ENCODE measurements at places on chromosomes 7 and 10.

GRCh38 chr7:90994121-90994520 lies 270.1 kb upstream of the FZD1 start:
- no peak for DNase-seq

DNA sequence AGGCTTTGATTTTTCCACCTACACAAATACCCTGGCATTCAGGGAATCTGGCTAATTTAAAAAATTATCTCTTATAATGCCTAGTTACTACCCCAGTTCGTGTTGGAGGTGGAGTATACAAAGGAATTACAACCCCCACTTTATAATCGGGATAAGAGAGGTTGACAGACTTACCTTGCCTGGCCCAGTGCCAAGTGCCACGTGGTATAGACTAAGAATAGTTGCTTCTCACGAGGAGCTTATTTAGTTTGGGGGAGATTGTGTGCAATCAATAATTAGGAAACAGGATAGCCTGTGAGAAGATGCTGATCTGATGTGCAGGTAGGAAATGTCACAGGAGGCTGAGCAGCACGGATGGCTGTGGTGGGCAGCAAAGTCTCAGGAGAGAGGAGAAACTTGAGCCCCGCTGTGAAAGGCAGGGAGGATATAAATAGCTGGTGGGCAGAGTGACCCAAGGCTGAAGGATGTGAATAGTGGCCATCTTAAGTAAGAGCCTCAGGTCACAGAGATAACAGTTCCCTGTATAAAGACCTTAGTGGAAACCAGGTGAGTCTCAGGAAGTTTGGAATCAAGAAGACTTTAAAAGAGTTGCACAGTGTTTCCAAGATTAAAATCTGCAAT lies 11.3 kb upstream of the ATXN7L1 start:
- DNase-seq: no peak

DNA sequence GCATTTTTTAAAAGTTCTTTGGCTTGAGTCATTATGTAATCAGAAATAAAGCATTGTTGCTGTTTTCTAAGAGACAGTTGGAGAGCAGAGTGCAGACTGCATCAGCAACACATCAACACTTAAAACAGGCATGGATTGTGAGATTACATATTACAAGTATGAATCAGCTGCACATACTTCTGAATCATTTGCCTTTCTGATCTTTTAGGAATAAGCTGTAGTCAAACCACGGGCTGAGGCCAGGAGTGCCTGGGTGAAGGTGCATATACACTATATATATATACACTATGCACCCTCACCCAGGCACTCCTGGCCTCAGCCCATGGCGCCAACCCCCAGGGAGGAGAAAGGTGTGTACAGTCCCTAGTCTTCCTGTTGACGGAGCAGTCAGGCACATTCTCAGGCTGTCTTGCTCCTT lies 52.4 kb upstream of the DLX6 start:
- DNase-seq: no peak

DNA sequence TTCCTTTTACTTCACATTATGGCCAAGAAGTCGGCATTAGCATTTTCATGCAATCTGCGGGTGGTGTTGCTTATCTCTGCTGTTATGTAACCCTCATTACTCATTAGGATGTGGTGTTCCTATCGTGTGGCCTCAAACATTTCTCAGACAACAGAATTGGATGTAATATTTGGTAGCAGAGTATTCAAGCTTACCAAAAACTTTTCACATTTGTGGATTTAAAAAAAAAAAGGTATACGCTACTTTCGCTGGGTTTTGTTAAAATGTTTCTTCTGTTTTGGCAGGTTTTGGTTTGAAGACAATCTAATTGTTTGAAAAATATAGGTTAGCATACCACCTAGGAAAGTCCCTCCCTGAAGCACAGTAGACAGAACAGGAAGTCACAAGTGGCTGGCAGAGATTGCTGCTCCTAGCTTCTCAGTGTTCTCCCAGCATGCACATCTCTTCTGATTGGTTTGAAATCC lies 128.8 kb downstream of the GATA3 start:
- no peak for DNase-seq

GRCh38 chr7:41437257-41438196 lies 265.4 kb downstream of the INHBA start:
- no peak for DNase-seq

GRCh38 chr10:69772933-69773704 lies 28.6 kb upstream of the COL13A1 start:
- DNase-seq: no peak

DNA sequence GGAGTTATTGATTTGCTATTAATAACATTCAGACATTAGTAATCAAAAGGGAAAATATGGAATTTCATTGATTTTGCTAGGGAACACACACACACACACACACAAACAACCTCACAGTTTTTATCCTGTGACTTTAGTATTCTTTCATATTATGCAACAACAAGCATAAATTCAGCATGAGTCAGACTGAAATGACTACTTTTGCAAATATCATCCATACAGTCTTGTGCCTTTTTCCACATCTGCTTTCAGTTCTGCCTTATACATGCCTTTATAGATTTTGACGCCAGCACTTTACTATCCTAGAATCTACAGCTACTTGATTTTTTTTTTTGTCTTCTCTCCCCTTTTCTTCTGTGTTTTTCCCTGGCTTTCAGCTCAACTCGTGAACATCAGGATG lies 975.8 kb upstream of the LRRTM3 start:
- DNase-seq: no peak

DNA sequence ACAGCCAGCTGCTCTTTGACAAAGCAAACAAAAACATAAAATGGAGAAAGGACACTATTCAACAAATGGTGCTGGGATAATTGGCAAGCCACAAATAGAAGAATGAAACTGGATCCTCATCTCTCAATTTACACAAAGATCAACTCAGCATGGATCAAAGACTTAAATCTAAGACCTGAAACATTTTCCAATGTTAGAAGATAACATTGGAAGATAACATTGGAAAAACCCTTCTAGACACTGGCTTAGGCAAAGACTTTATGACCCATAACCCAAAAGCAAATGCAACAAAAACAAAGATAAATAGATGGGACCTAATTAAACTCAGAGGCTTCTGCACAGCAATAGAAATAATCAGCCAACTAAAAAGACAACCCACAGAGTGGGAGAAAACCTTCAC lies 425.7 kb upstream of the SEMA3D start:
- no peak for DNase-seq

DNA sequence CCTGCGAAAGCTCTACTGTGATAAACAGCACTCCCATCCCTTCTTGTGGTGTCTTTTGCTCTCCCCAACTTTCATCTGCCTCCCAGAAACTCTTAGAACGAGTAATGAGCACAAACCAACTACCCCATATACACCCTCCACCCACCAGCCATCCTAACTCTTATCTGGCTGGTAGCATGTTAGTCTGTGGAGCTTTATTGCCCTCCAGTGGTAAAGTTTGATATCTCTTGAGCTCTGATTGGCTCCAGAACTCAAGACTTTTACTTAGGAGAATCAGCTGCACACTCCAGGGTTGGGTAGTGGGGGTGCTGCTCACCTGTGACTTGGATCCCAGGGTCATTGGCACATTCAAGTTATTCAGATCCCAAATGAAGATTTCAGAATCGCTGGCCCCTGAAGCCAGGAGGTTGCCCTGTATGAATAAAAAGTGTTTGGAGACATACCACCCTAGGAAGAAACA lies 10.9 kb downstream of the SEC31B start:
- DNase-seq: no peak

DNA sequence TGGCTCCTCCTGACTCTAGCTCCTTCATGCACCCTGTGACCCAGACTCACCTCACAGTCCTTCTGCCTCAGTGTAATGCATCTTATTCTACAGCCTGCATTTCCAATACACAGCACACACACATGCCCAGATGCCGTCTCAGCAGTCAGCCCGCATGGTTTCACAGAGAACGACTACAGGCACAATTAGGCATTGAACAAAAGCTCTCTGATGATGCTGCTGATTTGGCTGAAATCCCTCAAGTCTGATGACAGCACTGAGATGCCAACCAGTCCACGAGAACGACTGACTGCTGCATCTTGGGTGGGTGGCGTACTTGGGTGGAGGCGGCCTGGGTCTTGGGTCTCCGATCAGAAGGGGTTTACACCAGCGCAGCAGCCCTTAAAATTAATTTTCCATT lies 200.4 kb downstream of the TAX1BP1 start:
- DNase-seq: no peak

GRCh38 chr7:33601101-33601500 lies 304.2 kb upstream of the BMPER start:
- no peak for DNase-seq

DNA sequence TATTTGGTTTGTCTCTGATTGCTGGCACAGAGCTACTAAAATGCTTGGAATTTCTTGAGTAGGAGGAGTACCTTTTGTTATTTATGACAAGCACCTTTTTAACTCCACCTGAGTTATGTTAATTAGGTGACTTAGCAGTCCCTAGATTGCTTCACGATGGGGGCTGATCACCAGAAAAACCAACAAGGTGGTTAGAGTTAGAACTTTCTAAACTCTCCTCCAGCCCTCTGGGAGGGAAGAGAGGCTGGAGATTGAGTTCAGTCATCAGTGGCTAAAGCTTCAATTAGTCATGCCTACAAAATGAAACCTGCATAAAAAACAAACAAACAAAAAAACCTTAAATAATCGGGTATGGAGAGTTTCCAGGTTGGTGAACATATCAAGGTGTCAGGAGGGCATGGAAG lies 23.6 kb upstream of the ING3 start:
- no peak for DNase-seq

DNA sequence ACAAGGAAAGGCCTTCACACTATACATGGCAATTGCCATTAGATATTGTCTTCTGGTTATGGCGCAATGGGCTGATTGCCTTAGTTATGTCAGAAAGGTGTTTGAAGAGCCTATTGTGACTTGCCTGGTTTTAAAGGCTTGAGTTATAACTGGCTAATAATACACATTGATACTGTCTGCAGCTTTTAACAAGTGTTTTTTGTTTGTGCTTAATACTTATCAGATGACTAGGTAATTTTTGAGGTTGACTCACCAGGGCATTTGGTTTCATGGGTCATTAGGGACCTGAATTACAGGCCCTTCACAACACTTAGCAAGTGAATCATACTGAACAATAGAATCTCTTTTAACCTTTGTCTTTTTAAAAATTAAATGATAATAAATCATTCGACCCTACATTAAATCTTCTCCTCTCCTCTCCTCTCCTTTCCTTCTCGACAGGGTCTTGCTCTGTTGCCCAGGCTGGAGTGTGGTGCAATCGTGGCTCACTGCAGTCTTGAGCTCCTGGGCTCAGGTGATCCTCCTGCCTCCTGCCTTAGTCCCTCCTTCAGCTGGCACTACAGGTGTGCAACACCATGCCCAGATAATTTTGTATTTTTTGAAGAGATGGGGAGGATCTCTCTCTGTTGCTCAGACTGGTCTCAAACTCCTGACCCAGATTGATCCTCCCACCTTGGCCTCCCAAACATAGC lies 196.3 kb downstream of the JCAD start:
- no peak for DNase-seq

DNA sequence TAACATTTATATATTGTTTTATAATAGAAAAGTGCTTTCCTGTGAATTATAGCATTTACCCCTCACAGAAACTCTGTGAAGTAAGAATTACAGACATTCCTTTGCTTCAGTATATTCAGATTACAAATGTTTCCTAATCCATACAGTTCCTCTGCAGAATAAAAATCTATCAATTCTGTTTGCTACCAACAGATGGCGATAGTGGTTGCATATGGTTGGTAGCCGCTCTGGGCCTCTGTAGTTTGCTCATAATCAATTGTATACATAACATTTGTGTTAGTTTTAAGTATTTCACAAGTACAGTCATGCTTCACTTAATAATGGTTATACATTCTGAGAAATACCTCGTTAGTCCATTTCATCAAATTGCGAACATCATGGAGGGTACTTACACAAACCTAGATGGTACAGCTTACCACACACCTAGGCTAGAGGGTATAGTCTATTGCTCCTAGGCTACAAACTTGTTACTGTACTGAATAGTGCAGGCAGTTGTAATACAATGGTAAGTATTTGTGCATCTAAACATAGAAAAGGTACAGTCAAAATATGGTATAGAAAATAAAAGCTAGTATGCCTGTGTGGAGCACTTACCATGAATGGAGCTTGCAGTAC lies 94.4 kb upstream of the STEAP4 start:
- no peak for DNase-seq

DNA sequence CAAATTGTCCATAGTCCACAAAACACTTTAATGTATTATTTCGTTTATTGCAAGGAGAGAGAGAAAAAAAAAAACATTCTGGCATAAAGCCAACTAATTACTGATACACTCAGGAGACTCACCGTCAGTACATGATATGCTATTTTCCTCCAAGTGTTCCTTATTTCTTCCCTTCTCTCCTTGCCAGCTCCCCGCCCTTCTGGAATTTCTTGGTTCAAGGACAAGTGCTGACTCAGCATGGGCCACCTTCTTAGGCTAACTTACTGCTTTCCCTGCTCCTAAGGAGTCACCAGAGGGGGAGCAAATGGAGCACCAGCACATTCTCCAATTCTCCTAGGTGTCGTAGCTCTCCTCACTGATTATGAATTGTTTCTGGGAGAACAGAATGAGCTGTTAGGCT lies 133.8 kb upstream of the HDAC9 start:
- DNase-seq: no peak

- no peak for DNase-seq
Observed at GRCh38 chr7:116834815-116835504, 27.4 kb upstream of the CAPZA2 start.

GRCh38 chr10:30503700-30504266 lies 69.8 kb downstream of the MAP3K8 start:
- no peak for DNase-seq

GRCh38 chr10:88062798-88063472 lies 199.5 kb downstream of the PTEN start:
- no peak for DNase-seq

DNA sequence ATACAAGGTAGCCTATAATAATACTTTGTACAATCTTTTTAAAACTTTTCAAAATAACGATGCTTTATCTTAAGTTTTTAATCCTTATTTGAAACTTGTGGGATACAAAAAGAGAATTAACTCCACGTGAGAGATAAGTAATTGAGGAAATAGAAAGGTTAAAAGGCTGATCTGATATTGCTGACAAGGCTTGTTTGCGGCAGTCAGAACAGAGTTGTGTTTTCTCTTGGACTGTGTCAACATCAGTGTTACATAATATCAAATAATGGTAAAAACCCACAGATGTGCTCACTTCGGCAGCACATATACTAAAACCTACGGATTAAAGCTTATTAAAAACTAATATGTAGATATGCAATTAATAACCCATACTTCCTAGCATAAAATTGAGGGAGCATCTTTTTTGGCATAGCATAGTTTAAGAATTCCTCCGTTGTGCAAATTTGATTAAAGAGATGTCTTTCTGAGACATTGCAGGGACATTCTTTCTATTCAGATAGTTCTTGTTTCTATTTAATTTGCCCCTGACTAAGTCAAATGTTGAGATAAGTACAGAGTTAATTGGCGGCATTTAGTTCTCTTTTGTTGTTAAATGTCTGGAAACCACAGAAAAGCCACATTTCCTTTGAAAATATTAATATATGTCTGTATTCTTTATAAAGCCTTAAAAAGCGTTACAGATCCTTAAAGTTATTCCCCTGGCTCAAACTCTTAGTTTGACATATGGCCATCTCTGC lies 63.3 kb downstream of the FAM185A start:
- DNase-seq: no peak

- no peak for DNase-seq
Observed at GRCh38 chr7:36658335-36659171, 65.7 kb downstream of the AOAH start.

- no peak for DNase-seq
Observed at GRCh38 chr7:129298268-129298893, 73.6 kb downstream of the AHCYL2 start.

- DNase-seq: no peak
Observed at GRCh38 chr10:74297389-74298080, 146.5 kb downstream of the ADK start.

Data from breast epithelium (tissue), 4 donors.